Stimulated activated CD4-positive, alpha-beta T cell treated with anti-CD3 and anti-CD28 coated beads, Interleukin-1b, Interleukin-23, amount 100 ng/mL, for 24 hours (primary cell): ENCODE measurements at places on chromosomes 4 and X.

- peak; percentile 1 for DNase-seq
Observed at GRCh38 chrX:30888526-30889146, 418 bp downstream of the TAB3 start.

- no peak for DNase-seq
Observed at GRCh38 chr4:183008492-183008891, 90.6 kb upstream of the WWC2 start.

DNA sequence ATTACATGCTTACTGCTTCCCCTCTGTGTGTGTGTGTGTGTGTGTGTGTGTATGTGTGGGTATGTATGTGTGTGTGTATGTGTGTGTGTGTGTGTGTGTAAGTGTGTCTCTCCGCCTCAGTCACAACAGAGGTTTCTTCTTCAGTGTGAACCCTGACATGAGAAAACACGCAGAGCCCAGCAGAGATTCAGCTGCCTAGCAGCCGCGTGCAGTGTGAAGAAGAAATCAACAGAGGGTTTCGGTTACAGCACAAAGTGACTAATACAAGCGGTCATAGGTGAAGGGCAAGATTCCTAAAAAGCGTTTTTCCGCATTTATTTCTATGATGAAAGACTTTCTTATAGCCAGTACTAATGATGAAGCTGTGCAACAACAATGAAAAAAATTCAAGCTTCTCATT, 55.3 kb upstream of the ZFP42 start:
- no peak for DNase-seq

DNA sequence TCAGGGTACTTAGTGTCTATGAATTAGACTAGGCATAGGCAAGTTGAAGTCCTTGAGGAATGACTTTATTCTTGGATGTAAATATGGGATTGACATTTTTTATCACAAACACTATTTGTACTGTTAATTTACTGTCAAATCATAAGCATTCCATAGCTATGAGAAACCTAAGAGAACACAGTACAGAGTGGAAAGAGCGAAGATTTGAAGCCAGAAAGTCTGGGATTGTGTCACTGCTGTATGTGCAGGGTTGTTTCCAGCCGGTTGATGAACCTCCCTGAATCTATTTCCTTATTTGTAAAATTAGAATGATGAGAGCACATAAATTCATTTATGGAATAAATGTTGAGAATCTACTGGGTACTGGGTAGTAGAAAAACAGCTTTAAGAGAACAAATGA, 14.4 kb upstream of the KLHL5 start:
- no peak for DNase-seq

DNA sequence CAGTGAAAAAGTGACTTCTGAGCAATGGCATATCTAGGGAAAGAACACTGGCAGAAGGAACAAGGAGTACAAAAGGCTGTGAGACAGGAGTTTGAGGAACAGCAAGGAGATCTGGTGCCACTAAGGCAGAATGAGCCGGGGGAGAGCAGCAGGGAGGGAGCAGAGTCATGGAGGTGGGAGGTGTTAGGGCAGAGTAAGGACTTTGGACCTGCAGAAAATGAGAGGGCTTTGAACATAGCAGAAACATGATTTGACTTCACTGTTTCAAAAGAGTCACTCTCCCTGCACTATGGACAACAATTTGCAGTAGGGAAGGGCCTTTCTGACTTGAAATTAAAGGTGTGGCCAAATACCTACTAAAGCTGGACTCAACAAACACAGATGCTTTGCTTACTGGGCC, 356.2 kb downstream of the ADGRL3 start:
- DNase-seq = no peak

DNA sequence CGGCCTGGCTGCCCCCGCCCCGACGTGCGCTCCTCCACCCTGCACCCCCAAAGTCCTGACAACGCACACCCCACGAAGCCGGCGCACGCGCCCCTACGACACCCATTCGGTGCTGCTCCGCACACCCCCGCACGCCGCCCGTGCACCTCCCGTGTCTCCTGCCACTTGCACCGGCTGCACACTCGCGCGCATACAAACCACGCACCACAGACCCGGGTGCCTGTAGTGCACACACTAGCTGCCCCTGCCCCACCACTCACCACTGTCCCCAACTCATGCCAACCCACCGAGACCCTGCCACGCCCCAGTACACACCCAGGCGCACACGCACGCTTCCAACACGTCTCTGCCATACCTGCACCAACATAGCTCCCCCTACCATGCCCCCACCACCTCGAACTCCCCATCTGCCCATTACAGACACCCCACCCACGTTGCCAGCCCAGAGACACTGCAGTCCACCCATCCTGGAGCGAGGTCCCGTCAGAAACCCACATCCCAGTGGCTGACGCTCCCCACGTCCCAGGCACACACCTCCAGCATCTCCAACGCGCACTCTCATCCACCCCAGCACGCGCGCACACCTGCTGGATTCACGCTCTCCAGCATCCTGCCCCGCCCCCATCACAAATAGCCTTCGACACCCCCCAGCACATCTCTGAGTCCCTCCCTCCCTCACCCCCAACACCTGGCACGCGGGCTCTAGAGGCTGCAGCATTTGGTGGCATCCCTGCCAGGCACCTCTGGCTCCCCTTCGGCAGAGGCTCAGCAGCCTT, 4.2 kb upstream of the DUSP9 start:
- no peak for DNase-seq

DNA sequence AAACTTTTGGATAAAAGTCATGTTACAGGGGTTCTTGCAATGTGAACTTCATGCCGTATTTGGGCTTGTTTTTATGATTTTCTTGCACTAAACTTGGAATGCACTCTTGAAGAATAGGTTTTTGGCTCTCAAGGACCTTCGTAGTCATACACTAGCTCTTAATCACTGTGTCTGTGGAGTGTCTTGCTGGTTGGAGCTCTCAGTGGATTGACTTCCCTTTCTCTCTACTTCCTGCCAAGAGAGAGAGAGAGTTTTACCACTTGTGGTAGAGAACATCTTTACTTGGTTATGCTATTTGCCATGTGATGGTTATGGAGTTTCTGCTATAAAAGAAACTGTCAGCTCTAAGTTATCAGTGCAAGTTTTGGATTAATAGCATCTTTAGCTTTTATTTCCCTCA, 112.4 kb downstream of the BMPR1B start:
- no peak for DNase-seq
